ENCODE measurements at places on chromosomes 6 and 20. TPM values are rescaled to one million over a fixed set of nuclear protein-coding genes. Genes with fewer than 3 reads are reported as not detected.

- DNase-seq: no peak
Measured at GRCh38 chr6:81158956-81159355, 593.5 kb downstream of the TENT5A start.

- no peak for DNase-seq
Measured at GRCh38 chr6:116975600-116975999, 98.6 kb downstream of the RFX6 start.

DNA sequence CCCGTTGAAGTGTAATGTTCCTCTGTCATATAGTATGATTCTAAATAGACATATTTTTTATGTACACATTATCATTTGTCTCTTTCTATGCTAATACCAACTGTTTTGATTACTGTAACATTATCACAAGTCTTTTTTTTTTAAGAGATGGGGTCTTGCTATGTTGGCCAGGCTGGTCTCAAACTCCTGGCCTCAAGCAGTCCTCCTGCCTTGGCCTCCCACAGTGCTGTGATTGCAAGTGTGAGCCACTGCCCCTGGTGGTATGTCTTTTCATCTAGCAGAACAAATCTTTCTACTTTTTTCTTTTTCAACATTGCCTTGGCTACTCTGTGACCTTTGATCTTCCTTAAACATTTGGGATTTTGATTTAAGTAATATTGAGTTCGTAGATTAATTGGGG, 57.7 kb downstream of the SLX4IP start:
- DNase-seq: no peak

- DNase-seq: no peak
Measured at GRCh38 chr6:80523531-80523997, 417.1 kb downstream of the BCKDHB start.

DNA sequence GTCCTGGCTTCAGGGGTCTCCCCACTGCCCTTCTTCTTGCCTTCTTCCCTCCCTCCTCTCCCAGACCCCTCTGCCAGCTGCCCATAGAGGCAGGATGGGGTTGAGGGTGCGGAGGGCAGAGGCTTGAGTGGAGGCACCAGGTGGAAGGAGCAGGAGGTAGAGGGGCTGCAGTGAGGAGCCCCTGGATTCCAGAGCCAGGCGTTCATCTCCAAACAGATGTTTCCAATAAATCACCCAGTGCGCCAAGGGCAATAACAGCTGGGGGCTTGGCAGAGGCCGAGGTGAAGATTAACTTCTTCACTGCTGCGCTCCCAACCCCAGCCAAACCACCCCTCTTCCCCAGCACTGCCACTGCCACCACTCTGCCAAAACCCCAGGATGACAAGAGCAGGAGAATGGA, 10.7 kb downstream of the MDFI start:
- DNase-seq: no peak

DNA sequence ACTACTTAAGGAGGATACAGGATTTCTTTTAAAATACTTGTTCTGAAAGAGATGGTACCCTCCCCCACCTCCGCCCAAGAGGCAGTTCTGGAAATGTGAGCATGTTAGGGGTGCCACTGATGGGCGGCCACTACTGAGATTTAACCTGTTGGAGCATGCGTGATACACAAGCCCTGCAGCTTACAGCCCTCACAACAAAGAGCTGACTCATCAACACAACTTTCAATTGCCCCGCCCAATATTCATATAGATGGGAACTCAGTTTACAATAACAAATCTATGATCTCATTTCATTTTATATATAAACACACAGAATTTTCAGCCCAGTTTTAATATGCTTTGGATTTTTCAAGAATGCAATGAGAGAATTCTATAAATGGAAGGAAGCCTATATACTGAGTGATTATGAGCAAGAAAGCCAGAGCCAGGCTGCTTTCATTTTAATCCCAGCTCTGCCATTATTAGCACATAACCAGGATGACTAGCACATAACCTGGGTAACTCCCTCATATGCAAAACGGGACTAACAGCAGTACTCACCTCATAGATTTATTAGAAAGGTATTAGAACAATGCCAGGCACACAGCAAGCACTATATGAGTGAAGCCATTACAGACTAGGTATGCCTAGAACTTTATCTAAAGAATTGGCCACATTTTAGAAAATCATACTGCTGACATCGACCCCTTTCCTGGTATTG, 45.6 kb upstream of the IPCEF1 start:
- DNase-seq: no peak

DTNBP1 gene
- polyA plus RNA-seq: 19.1 TPM

BHLHE23 gene
- polyA plus RNA-seq: not detected

- DNase-seq: no peak
Measured at GRCh38 chr20:1577906-1578305, 20.4 kb upstream of the SIRPD start.

C4B gene
- 14.4 TPM for polyA plus RNA-seq

TRIM31 gene
- polyA plus RNA-seq: not detected

LY6G6C gene
- polyA plus RNA-seq: not detected

PHACTR1 gene
- 0.42 TPM for polyA plus RNA-seq

GRCh38 chr6:83615025-83615999, 93.6 kb downstream of the SNAP91 start:
- DNase-seq: no peak

GRCh38 chr6:33822575-33823395, 19.0 kb upstream of the MLN start:
- DNase-seq: no peak

GRCh38 chr6:6406715-6407070, 86.2 kb upstream of the F13A1 start:
- DNase-seq: no peak

DNA sequence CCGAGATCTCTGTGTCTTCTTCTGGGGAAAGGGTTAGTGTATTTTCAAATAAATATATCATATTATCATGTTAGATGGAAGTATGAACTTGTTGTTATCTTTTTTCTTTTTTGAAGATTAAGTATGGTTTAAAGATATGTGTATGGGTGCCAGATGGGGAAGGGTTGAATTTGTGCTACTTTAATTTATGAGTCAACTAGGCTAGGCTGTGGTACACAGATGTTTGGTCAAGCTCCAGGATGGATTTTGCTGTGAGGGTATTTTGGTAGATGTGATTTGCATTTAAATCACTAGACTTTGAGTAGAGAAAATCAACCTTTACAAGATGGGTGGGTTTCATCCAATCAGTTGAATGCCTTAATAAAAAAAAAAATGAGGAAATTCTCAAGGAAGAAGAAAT, 886.6 kb upstream of the ADGRB3 start:
- no peak for DNase-seq

LY86 gene
- not detected for polyA plus RNA-seq

DNA sequence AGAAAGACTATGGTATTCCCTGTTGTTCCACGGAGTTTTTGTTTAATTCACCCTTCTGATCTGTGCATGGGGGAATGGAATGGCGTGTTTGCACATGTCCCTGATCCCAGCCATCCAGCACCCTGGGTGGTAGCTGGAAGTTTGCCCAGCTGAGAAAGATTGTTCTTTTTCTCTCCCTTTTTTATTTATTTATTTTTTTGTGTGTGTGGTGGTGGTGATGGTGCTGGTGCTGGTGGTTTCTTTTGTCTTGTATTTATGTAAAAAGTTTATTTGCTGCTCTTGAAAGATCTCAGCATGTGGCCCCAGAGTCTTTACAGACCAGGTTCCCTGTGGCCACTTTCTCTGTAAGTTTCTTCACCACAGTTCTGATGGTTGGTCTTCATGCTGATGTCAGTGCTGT, 372.6 kb downstream of the UTRN start:
- no peak for DNase-seq

- no peak for DNase-seq
Measured at GRCh38 chr20:13141546-13141945, 79.5 kb upstream of the ISM1 start.

GRCh38 chr6:148382861-148383260, 40.2 kb downstream of the SASH1 start:
- no peak for DNase-seq

- no peak for DNase-seq
Measured at GRCh38 chr6:84615113-84615850, 149.1 kb downstream of the TBX18 start.

CSNK2A1 gene
- polyA plus RNA-seq: 71.5 TPM

- DNase-seq: no peak
Measured at GRCh38 chr20:20851385-20851784, 138.9 kb upstream of the RALGAPA2 start.

- no peak for DNase-seq
Measured at GRCh38 chr6:84774157-84774984, 10.0 kb upstream of the TBX18 start.

GRCh38 chr20:40777653-40778052, 88.6 kb upstream of the MAFB start:
- DNase-seq: no peak

ERVFRD-1 gene
- polyA plus RNA-seq: not detected

DNA sequence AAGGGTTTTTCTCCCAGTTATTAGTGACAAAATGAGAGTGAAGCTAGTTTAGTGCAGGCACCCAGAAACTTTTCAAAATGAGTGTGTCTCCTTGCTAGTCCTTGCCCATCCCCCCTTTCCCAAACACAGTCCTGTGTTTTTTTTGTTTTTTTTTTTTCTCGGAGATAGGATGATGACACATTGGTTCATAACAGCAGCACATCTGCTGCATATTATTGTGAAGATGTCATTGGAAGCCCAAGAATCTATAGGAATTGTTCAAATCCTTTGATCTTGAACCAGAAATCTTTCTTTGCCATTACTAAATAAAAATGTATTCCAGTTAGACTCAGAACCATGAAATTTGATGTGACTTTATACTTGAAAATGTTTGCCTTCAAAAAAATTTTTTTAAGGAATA, 162.4 kb downstream of the FRK start:
- DNase-seq: no peak

GRCh38 chr20:58753267-58753921, 60.8 kb downstream of the NPEPL1 start:
- DNase-seq: no peak

DNA sequence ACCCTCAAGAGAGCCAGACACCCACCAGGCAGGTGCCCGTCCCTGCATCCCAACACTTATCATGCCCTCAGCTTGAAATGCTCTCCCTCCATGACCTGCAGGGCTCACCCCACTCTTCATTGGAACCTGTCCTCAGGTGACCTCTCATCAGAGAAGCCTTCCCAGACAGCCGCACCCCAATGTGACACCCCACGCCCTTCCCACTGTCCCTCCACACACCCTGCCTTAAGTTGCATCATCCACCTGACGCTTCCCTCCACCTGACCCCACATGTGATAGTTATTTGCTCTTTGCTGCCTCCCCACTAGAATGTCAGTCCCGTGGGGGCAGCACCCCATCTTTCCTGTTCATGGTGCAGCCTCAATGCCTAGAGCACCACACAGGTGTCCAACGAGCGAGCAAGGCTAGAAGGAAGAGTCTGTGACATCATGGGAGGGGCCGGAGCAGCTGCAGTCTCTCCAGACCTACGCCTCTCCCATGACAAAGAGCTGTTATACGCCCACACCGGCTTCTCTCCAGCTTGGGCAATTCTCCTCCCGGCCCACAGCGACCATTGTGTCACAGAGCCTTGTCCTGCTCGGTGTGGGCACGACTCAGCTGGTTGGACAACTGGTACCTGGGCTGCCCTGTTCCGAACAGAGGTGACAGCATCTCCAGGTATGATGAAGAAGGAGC, 58.2 kb downstream of the NFATC2 start:
- DNase-seq: no peak

ADTRP gene
- polyA plus RNA-seq: 1.6 TPM

DPPA5 gene
- not detected for polyA plus RNA-seq

- DNase-seq: peak; percentile 66
Measured at GRCh38 chr6:30322527-30323501, 3.9 kb upstream of the TRIM39 start.

DNA sequence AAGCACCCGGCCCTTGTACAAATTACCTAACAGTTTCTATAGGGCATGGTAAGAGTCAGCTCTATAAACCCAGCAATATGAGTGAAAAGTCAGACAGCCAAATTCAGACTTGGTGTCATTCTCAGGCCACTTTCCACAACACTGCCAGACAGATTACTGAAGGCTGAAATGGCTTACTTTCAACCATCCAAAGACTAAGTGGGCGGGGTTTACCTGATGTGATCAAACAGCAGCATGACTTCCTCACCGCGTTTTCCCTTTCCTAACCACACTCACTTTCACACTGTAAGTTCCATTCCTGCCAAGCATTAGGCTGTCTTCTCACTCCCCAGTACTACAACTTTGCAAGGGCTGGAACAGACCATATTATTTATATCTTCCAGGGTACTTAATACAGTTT, 85.9 kb downstream of the SMLR1 start:
- no peak for DNase-seq

- peak; percentile 58 for DNase-seq
Measured at GRCh38 chr6:2630359-2630758, 120.4 kb downstream of the MYLK4 start.

ADGRF5 gene
- not detected for polyA plus RNA-seq

DNA sequence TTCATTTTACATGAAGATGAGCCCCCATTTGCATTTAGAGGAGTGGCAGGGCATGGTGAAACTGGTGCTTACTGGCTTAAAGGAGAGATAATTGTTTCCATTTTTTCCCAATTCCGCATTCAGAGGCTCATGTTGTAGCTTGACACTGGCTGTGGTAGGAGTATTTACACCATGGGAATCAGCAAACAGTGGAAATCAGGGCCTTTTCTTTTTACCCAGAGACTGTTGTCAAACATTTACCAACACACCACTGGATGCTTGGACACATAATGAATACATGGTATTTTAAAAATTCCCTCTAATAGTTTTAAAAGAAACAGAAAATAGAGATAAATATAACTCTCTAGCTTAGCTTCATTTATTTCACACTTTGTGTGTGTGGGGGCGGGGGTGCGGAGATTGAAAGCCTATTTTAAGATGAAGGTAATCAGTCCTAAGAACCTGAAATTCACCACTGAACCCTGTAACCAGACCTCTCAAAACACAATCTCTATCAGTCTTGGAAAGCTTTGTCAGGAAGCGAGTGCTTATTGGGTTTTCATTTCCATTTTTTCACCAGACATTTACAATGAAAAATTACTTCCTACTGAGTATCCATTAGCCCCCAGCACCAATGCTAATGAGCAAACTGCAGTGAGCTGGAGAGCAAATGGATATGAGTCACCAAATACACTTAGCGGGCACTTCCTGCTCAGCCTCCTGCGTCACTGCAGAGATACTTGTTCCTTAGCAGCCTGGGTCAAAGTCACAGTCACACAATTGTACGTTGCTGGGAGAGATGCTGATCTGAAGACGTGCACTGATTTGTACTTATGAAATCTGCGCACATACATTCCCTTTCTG, 532.0 kb downstream of the BCKDHB start:
- peak; percentile 73 for DNase-seq

GRCh38 chr6:22583927-22584326, 14.6 kb downstream of the HDGFL1 start:
- DNase-seq: no peak

- peak; percentile 66 for DNase-seq
Measured at GRCh38 chr6:133778414-133779130, 110.3 kb upstream of the TCF21 start.

- no peak for DNase-seq
Measured at GRCh38 chr6:140427842-140428241, 1053.4 kb upstream of the CITED2 start.

ZSWIM1 gene
- 6.0 TPM for polyA plus RNA-seq

DNA sequence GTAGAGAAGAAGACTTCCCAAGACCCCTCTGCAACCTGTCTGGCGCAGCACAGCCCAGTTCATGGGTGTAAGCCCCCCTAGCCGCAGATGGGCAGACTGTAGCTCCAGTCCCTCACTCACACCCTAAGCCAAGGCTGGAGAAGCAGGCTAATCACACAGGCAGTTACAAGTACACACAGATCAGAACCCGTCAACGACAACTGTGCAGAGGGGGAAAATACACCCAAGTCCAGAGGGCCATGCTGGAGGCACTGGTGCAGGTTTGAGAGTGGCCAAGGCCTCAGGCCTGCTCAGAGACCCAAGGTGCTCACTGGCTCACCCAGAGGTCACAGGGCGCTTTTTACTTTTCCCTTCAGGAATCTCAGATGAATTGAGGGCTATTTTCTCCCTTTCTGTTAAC, 106.1 kb downstream of the NOL4L start:
- no peak for DNase-seq

LPA gene
- not detected for polyA plus RNA-seq
